Renal cortex interstitium (tissue), 15 donors: ENCODE measurements at places on chromosomes 16 and 17.

GRCh38 chr16:88376835-88377726, 5.7 kb upstream of the ZNF469 start:
- no peak for DNase-seq

DNA sequence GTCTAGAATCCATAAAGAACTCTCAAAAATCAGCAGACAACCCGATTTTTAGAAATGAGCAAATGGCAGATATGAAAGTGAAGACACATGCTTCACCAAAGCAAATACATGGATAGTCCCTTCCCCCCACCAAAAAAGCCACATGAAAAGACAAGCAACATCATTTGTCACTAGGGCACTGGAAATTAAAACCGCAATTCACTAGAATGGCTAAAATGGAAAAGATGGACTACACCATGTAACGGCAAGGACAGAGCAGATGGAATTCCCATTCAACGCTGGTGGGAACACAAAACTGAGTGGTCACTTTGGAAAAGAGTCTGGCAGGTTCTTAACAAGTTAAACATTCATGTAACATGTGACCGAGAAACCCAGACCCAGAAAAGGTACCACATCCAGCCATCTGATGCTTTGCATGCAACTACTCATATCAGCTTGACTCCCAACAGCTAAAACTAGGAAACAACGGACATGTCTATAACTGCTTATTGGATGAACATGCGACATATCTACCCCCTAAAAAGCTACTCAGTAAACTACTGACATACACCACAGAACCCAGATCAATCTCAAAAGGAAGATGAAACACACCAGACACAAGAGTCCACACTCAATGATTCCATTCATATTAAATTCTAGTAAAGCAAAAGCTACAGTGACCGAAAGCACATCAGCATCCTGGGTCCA, 132.6 kb downstream of the ZNF778 start:
- DNase-seq, result no peak

GRCh38 chr16:35798885-35799426, 2339.5 kb downstream of the TP53TG3F start:
- no peak for DNase-seq

- DNase-seq, result no peak
These were observed 148.0 kb upstream of the TNRC6C start for GRCh38 chr17:77810536-77810935.

DNA sequence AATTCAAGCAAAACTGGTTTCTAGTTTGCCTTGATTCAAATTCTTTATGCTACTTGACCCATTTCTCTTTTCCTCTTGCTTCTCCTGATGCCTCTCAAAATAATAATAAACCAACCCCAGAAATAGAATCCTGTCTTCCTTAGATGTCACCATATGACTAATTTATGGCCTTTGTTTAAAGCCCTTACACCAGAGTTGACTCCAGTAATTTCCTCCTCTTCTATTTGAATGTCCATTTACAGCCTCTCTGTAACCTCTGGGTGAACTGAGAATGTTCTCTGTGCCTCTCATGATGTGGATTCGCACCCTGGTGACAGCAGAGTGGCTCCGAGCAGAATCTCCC, 31.5 kb downstream of the ZFHX3 start:
- DNase-seq, result no peak

- no peak for DNase-seq
These were observed 77.2 kb downstream of the TMEM114 start for GRCh38 chr16:8512941-8513624.

DNA sequence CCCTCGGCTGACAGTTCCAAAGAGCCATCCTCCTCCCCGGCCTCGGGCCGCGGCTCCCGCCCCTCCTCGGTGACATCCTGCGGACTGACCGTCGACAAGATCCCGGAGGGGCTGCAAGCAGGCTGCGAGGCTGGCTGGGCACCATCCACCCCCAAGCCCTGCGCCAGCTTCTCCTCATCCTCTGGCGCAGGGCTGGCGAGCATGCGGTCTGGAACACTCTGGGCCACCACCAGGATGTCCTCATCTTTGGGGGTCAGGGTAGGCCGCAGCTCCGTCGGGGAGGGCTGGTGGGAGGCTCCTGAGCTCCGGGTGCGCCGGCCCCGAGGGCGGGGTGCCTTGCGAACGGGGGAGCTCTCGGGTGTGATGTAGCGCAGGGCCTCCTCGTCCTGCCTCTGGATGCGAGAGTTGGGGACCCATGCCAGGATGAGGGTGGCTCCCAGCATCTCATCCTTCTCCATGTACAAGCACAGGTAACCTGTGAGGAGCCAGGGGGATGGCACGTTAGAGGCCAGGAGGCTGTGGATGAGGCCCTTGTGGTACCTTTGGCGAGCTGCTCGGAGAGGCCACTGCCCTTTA, 25.3 kb downstream of the TBC1D16 start:
- DNase-seq, result no peak

DNA sequence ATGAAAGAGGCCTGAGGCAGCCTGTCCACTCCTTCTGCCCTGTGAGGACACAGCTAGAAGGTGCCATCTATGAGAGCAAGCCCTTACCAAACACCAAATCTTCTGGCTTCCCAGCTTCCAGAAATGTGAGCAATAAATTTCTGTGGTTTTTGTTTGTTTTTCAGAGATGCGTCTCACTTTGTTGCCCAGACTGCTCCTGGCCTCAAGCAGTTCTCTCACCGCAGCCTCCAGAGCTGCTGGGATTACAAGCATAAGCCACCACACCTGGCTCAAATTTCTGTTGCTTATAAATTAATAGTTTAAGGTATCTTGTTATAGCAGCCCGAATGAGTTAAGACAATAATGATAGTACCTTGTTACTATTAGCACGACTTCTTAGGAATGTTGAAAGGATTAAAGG, 12.5 kb upstream of the SLC16A11 start:
- no peak for DNase-seq

DNA sequence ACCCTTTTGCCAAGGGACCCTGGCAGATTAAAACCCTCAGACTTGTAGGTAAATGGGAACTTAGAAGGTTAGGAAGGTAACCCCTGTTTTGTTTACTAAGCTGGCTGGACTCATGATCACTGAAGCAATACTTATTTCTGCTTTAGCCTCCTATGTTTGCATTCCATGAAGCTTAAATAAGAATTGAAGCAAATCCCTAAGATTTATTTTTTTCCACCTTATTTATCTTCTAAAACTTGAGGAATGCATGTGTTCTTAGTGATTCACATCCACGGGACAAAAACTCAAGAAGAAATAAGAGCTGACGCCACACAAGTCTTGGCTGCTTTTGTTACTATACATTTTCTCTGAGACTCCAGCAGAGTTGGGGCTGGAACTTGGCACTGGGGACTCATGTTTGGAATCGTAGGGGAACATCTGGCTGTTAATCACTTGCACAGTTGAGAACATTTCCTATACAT, 35.5 kb downstream of the CLUAP1 start:
- DNase-seq, result no peak

DNA sequence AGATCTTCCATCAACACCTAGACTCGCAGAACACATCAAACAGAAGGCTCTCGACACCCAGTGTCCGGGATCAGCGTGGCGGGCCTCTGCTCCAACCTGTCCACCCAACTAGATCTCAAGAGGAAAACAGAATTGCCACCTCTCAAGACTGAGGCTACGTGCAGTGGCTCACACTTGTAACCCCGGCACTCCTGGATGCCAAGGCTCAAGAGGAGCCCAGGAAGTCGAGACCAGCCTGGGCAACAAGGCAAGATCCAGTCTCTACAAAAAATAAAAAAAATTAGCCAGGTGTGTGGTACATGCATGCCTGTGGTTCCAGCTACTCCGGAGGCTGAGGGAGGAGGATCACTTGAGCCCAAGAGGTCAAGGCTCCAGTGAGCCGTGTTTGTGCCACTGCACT, 132.6 kb downstream of the ZFHX3 start:
- no peak for DNase-seq

- DNase-seq, result no peak
These were observed 29.8 kb upstream of the ABCC11 start for GRCh38 chr16:48277158-48277557.

- DNase-seq, result no peak
These were observed 96.2 kb downstream of the RAP1GAP2 start for GRCh38 chr17:2892305-2892971.

GRCh38 chr17:9880582-9880999, 24.5 kb downstream of the RCVRN start:
- DNase-seq, result no peak

DNA sequence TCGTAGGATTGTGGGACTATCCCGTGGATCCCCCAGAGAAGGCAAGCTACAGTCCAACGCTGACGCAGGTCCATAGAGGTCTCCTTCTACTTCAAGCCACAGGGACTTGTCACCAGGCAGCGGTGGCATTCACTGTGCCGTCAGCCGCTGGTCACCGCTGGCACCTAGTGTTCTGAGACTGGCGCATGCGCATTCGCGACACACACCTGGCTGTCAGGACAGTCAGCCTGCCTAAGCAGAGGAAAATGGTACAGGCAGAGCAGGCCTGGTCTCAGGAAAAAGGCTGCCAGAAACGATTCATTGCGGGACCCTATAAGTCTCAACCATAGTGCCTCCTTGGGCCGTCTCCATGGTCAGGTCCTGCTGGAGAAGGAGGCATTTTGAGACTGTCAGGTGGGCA, 138.0 kb upstream of the WSB1 start:
- no peak for DNase-seq

GRCh38 chr17:46859996-46860395, 8.6 kb downstream of the WNT9B start:
- no peak for DNase-seq
